Fibroblast of pulmonary artery (primary cell): ENCODE measurements at places on chromosomes 5 and 9.
A peak's percentile ranks its signal among the peaks of the same experiment; 100 is the strongest.

GRCh38 chr5:127596501-127596900 is 52.4 kb upstream of the CTXN3 start:
- DNase-seq: no peak

DNA sequence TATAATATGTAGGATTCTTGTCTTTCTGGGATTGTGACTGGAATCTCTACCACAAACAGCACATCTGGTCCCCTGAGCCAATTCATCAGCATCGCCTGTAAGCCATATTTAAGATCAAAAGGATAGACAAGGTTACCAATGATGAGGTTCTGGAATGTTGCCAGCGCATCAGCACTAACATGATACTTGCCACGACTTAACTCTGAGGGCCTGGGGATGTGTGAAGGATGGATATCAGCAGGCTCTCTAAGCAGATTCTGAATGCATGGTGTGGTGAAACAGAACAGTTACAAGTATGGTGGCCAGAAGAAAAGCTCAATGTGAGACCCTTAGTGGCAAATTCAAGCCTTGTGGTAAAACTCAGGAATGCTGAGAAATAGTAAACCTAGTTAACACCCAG is 143.0 kb downstream of the XRCC4 start:
- no peak for DNase-seq

DNA sequence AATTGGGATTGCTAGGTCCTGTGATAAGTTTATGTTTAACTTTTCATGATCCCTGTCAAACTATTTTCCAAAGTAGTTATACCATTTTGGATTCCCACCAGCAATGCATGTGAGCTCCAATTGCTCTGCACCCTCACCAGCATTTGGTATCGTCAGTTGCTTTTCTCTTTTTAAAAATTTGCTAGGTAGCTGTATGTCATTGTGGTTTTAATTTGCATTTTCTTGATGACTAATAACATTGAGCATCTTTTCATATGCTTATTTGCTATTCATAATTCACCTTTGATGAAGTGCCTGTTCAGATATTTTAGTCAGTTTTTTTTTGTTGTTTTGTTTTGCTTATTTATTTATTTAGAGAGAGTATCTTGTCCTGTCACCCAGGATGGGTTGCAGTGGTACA is 12.5 kb downstream of the TAF1L start:
- DNase-seq: no peak

DNA sequence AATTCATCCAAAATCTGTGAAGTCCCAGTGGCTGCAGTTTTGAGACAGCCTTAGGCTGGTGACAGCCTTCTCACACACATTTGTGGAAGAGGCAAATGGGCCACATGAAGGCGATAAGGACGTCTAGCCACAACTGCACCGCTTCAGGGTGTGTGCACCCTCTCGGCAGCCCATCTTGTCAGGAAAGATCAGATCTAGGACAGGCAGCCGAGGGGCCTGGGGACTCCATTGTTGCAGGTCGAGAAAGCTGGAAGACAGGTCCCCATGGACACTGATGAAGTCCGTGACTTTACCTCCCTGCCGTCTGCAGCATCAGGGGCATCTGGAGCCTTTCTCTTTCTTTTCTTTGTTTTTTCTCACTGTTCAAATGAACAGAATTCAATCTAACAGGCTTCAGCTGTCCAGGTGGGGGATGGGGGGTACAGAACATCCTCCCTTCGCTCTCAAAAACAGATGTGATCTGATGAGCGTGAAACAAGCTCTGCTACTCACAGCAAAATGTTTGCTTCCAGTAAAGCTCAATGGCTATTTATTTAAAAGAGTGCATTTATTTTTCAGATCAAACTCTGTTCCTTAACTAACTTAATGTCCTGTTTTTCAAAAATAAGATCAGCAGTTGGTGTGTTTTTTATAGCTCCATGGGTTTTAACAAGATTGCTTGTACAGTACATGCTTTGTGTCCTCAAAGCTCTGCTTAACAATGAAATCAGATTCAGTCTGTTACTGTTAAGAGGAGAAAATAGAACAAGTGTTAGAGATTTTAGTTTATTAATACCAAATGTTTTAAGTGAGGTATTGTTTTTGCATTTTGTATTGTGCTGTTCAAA is 111.8 kb upstream of the OTULINL start:
- no peak for DNase-seq

DNA sequence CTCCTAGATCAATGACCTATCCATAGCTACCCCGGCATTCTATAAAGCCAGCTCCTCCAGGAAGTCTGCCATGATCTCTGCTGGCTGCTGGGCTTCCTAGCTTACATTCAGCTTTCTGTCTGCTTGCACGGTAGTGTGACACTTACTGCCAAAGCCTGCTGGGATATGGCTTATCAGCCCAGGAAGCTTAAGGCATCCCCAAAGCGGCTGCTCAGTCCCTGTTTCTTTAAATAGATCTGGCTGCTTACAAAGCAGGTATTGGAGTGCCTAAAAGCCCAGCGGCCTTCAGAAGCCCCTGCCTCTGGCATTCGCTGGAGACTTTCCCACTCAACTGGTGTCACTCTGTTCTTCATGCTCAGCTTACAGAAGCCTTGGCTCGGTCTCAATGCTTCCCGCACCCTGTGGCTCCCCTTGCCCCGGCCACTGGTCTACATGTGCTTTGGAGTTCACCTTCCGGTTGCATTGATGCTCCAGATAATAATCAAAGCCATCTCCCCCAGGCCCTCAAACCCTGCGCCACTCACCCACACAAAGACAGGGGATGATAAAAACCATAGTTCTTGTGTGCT is 31.3 kb upstream of the STRBP start:
- no peak for DNase-seq

DNA sequence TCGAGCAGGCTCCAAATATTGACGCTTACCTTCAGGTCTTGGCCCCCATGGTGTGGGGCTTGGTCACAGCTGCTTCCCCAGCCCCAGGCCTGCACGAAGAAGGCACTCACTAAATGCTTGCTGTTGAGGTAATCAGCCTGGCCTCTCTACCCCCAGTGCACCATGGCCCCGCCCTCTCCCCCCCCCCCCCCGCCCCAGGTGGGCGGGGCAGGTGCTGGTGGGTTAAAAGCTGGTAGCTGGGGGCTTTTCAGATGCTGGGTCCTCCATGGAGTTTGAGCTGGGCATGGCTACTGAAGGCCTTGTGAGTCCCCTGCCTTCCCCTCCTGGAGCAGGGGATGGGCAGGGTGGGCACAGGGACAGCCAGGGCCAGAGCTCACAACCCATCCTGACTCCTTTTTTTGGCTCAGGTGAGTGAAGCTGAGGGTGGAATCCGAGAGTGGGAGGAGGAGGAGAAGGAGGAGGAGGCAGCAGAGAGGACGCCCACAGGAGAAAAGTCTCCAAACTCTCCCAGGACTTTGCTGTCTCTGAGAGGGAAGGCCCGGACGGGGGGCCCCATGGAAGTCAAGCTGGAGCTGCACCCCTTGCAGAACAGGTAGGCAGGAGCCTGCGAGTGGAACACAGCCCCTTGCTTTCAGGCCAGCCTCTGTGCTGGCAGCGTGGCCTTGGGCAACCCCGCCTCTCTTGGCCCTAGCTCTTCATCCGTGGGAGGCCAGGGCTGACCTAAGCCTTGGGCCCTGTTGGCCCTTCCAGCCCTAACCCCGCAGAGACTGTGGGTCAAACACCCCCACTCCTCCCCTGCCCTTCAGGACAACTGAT is 4.4 kb upstream of the TSPAN17 start:
- no peak for DNase-seq

DNA sequence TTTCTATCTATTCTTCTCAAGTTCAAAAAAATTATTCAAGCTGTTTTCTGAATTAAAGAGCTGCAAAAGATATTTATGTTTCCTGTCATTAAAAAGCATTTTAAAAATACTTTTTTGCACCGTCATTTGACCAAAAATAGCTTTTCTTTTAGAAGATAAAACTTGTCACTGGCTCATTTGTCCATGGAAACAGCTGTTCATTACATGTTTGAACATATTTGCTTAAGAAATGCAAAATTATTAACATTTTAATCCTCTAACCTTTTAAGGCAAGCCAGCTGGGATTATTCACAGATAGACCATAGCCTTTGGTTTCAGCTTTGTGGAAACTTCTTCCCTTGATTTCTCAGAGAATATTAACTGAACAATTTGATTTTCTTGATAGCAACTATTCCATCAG is 393.9 kb downstream of the TUSC1 start:
- DNase-seq: no peak

DNA sequence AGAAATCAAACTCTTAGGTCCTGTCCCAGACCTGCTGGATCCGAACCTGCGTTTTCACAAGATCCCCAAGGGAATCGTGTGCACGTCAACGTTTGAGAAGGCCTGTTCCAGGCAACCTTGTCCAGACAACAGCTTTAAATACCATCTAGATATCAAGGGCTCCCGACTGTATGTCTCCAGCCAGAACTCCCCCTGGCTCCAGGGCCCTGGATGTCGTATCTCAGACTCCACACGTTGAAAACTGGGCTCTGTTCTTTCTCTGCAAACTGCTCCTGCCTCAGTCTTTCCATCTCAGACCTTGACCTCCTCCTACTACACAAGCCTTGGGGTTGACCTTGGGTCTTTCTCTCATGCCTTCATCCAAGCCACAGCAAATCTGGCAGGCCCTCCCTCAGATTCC is 5.8 kb upstream of the ENG start:
- DNase-seq: no peak

- no peak for DNase-seq
Observed at GRCh38 chr9:126417043-126417442, 90.4 kb downstream of the MVB12B start.

DNA sequence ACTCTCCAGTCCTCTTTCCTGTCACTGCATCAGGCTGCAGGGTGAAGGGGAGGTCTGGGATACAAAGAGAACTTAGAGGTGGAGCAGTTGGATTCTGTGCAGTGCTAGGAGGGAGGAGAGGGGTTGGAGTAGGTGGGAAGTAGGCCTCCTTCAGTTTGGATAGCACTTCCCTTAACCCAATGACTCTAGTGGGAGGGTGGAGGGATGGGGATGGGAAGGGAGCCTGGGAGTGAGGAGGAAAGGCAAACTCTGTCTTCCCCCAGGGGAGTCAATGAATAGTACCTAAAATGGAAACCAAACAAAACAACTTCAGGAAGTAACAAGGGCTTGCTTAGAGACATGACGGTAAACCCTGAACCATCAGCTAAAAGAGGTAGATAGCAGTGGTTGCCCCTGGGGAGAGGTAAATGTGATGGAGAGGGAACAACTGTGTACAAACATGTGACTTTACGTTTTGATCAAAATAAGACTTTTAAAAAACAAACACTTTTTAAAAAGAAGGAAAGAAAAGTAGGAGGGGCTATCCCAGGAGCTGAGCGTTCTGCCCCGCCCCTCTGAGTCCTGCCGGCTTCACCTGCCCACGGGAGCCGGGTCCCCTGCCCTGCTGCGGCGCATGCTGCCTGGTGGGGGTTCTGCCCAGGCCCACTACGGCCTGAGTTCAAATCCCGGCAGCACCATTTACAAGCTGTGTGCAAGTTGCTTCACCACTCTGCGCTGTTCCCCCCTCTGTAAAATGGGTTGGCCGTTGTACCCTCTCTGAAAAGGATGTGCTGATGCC is 30.9 kb downstream of the GSN start:
- DNase-seq: peak; percentile 80

DNA sequence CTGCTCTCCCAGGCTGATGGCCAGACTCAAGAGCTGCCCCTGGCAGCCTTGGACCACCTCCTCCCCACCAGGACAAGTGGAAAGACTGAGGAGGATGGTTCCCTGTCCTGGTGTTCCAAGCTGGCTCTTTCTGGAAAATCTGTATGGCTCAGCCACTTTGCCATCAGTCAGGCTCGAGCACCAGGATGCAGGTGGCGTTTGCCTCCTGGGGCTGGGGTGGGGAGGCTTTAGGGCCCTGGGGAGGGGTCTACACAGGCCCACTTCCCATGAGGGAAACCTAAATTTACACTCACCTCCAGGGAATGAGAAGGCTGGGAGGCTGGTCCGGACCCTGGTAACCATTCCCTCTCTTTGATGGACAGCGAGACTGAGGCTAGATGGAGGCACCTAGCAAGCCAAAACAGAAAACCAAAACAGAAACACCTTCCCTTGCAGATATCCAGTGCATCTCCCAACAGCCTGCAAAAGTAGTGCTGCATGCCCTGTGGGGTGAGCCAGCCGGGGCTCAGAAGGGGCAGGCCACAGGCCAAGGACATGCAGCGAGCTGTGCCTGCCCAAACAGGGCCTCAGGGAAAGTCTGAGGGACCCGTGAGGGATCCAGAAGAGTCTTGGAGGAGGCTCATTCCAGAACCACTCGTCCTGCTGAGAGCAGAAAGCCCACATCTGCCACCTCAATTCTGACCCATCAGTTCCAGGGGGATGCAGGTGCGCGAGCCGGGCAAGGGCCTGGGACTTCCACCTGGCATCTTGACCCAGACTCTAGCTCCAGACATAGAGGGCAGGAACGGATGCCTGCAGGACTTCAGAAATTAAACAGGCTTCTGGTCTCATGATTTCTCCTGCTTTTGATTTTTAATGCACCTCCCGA is 5.4 kb upstream of the CSF2 start:
- no peak for DNase-seq

- DNase-seq: no peak
Observed at GRCh38 chr5:87645224-87645623, 232.5 kb upstream of the CCNH start.

GRCh38 chr5:156147944-156148285 is 179.0 kb upstream of the SGCD start:
- DNase-seq: no peak

DNA sequence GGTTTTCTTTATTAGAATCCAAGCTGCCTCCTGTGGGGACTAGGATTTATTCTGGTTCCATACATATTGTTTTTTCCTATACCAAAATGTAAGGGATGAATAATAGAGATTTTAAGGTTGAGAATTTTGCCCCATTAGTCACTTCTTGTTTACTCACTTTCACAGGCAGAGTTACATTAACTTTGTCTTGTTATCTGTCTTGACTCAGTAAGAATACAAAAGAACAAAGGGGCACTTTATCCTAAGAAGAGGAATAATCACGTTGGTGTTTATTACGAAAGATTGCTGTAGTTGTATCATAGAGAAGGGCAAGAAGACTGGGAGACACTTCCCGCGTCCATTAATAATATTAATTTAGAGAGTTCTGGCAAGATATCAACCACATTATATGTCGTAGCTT is 599.7 kb upstream of the FTMT start:
- DNase-seq: peak; percentile 81

- DNase-seq: peak; percentile 8
Observed at GRCh38 chr9:33676746-33677505, 118.4 kb upstream of the PRSS3 start.

- DNase-seq: peak; percentile 71
Observed at GRCh38 chr5:127957183-127957582, 126.4 kb upstream of the SLC12A2 start.

GRCh38 chr5:40678026-40678425 is 1.7 kb upstream of the PTGER4 start:
- no peak for DNase-seq
